Thoracic aorta (tissue), 2 donors: ENCODE measurements at places on chromosomes 16 and 17. TPM values are rescaled to one million over a fixed set of nuclear protein-coding genes. Genes with fewer than 3 reads are reported as not detected.
A peak's percentile ranks its signal among the peaks of the same experiment; 100 is the strongest.

Gene MARVELD3
- total RNA-seq, result not detected

Gene DPEP3
- total RNA-seq, result not detected

Gene SOCS3
- total RNA-seq, result 361 TPM

Gene FADS6
- not detected for total RNA-seq

Gene SLC12A3
- total RNA-seq, result not detected

Gene TMEM238L
- total RNA-seq, result not detected

Gene CCL8
- 2.5 TPM for total RNA-seq

Gene PIPOX
- 7.8 TPM for total RNA-seq

Gene SLC16A13
- not detected for total RNA-seq

GRCh38 chr16:62079236-62079635 lies 43.0 kb upstream of the CDH8 start:
- no peak for DNase-seq

- no peak for DNase-seq
Observed at GRCh38 chr16:84182680-84183571, 3.9 kb downstream of the TAF1C start.

DNA sequence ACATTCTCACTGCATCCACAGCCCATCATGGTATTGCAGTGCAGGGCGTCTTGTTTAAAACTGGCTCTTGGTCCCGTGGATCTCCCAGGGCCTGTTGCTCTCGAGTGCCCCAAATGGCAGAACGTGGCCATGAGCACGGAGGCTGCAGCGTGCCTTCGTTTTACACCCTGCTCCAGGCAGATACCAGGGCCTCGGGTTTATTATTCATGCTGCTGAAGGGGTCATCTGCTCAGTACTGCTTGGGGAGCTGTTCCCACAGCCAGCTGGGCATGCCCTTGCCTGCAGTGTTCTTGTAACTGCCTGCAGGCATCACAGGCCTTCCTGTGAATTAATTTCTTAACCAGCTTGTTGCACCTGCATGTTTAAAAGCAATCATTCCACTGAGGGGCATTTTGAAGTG lies 129.7 kb upstream of the CHMP6 start:
- no peak for DNase-seq

GRCh38 chr17:19271780-19272357 lies 34.7 kb downstream of the EPN2 start:
- no peak for DNase-seq

DNA sequence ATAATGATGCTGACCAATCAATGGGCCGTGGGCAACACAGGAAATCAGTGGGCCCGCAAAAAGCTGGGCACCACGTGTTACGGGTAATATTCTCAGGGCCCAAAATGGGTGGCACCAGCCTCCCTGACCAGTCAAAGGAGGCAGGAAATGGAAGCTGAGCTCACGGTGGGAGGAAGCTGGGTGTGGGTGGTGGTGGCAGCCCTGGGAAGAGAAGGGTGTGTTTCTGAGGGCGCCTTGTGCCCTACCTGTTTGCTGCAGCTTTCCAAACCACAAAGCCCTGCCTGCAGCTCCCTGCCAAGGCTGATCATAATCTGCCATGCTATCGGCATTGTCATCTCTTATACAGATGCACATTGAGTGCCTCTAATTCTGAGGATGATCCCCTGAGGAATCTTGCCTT lies 457.9 kb downstream of the SLC39A11 start:
- DNase-seq, result no peak

- DNase-seq, result no peak
Observed at GRCh38 chr16:23058576-23058975, 90.7 kb downstream of the USP31 start.

DNA sequence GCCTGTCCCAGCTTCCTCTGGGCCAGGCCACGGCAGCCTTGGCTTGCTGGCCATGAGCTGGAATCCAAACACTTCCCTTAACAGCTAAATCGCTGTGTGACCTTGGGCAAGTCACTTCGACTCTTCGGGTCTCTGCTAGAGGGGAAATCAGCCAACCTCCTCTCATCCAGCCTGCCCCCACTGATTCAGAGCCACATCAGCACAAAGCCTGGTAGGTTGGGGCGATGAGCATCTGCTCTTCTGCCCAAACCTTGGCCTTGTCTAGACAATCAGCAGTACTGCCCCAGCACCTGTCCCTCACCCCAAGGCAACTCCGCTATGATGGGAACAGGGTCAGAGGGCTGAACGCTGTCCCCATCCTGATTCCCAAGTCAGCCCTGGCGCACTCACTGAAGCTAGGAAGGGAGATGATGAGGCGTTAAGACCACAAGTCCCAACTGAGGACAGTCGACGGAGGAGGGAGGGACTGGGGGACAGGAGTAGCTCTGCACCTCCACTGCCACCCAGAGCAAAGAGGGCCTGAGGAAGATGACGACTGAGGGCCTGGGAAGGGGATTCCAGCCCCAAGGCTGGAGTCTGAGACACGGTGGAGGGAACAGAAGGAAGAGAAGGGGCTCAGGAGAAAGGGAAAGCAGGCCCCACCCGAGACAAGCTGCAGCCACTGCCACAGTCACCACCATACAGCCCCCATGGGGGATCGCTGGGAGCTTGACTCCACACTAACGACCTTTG lies 1.3 kb downstream of the CLUH start:
- DNase-seq, result no peak

DNA sequence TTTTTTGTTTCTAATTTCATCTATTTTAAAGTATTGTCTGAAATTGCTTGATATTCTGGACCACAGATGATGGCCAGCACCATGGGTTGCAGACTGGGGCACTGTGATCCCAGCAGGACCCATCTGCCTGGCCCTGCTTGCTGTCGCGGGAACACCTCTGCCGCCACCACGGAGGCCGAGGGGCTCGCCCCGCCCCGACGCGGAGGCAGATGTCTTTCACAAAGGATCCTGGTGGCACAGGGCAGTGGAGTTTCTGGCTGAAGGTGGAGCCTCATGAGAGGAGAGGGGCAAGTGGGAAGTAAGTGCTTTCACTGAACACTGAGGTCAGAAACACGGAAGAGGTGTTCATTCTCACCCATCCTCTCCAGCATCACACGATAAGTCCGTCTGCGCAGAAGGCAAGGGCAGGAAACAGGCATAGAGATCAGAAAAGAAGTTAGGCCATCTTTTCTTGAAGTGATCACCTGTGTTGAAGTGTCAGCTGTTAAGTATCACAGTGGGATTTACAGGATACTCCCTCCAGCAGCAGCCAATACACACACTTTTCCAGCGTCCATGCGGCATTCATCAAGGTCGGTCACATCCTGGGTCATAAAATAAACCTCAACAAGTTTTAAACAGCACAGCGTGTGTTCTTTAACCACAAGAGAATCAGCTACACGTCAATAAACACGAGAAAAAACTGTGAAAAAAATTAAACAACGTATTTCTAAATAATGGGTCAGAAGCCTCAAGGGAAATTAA lies 194.5 kb downstream of the RPTOR start:
- DNase-seq, result no peak

- no peak for DNase-seq
Observed at GRCh38 chr17:58268326-58268725, 12.4 kb downstream of the MPO start.

DNA sequence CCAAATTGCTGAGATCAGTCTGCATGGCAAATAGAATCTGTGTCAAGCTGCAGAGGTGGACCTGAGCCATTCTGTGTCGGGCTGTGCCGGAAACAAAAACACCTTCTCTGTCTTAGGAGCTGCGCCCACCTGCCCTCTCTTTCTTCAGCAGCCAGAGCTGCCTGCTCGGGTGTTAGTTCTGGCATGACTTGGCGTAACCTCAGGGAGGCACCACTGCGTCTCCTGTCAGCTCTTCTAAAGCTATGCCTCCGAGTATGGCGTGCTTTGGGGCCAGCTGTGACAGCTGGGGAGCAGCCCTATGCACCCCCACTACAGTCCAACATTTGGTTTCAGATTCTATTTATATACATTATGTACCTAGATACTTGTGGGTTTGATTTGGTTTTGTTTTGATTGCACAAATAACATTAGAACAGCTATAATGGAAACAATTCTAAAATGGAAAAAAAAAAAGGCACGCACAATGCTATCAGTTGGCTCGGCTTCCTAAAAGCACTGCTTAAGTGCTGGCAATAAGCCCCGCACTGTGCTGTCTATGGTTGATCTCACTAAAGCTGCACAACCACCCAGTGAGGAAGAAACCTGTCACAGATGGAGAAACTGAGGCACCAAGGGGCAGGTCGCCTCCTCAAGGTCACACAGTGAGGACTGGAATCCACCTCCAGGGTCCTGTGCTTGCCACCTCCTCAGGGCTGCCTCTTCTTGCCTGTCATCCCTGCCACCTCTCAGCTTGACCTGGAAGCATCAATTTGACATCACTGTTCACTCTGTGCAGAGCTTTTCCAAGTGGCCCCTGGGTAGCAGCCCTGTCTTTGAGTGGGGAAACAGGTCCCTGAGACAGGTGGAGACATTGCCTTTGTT lies 18.7 kb upstream of the ADGRG1 start:
- no peak for DNase-seq

- DNase-seq, result peak; percentile 2
Observed at GRCh38 chr17:69326377-69327059, 415 bp downstream of the ABCA5 start.

DNA sequence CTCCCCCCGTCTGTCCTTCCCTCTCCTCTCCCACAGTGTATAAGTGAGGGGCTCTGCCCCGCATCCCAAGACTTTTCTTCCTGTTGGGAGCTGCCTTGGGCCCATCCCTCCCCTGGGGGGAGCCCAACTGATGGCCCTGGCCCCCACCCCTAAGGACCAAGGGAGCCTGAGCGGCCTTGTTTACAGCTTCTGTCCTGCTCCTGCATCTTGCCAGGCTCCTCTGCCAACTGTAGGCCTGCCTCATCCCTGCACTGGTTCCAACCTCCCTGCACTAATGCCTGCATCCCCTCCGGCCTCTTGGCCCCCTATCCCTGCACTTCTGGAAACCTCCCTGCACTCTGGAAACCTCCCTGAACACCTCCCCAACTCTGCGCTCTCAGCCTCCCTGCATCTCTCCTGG lies 1.4 kb upstream of the PAGR1 start:
- DNase-seq, result no peak

- DNase-seq, result no peak
Observed at GRCh38 chr16:2195322-2196161, 863 bp downstream of the CASKIN1 start.

GRCh38 chr16:83727018-83727417 lies 80.8 kb upstream of the HSBP1 start:
- no peak for DNase-seq

DNA sequence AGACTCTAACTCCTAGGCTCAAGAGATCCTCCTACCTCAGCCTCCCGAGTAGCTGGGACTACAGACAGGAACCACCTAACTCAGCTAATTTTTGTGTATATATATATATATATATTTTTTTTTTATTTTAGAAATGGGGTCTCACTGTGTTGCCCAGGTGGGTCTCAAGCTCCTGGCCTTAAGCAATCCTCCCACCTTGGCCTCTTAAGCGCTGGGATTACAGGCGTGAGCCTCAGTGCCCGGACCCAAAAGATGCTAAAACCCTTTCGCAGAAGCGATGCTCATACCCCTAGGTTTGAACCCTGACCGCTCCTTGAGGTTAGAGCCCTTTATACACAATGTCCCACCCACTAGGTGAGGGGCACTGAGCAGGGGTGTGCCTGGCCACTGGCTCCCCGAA lies 2.2 kb upstream of the CLDN9 start:
- no peak for DNase-seq

DNA sequence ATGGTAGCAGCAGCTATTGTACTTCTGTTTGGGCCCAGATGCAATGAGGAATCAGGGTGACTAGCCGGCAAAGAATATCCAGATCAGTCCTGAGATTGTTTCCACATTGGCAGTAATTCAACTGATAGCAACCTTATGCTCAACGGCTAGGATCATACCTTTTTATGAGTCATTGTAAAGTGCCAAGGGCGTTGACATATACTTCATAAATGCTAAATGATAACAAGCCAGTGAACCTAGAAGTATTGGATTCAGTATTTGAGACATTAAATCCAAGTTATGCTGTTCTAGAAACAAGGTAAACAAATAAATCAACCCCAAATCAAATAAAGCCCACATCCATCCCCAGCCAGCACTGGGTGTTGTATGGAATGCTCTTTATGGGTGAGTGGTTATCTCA lies 207.1 kb upstream of the ZFHX3 start:
- DNase-seq, result no peak

DNA sequence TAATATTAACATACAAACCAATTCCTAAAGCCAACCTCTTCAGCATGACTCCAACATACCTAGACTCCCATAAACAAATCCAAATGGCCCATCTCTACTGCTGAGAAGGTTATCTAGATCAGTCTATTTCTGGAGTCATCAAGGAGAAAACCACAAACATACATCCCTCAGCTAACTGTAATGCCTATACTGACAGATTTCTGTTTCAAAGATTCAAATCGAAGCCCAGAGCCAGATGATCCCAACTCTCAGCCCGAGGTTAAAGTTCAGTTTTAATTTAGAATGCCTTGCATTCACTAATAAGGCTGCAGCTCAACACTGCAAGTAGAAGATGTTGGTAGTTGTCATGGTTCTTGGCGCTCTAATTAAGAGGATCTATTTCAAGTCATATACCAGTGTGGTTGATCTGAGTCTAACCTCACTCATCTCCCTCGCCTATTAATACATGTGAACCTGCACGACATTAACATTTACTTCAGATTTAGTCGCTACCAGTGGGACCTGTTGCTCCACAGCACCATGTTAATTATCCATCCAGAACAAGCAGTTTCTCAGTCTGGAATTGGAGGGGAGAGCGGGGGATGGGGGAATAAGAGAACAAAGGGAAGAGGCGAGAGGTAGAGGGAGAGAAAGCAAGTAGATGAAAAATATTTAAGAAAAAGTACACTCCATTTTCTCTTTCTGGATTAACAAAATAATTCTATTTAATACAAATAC lies 15.4 kb downstream of the PHF12 start:
- no peak for DNase-seq

GRCh38 chr17:79045842-79046196 lies 21.9 kb downstream of the C1QTNF1 start:
- DNase-seq, result no peak

DNA sequence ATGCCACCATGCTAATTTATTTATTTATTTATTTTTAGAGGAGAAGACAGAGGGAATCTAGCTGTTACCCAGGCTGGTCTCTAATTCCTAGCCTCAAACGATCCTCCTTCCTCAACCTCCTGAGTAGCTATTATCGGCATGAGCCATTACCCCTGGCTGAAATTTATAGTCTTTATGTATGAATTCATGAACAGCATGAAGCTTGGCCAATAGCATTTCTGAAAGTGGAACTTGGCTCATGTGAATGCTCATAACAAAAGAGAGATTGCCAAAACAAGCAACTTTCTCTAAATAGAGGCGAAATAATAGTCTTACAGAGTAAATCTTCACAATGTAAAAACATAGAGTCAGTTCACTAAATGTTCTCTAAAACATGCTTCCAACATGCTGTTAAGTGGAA lies 30.1 kb upstream of the SMURF2 start:
- DNase-seq, result no peak
